ENCODE measurements at places on chromosomes 5 and 9.

DNA sequence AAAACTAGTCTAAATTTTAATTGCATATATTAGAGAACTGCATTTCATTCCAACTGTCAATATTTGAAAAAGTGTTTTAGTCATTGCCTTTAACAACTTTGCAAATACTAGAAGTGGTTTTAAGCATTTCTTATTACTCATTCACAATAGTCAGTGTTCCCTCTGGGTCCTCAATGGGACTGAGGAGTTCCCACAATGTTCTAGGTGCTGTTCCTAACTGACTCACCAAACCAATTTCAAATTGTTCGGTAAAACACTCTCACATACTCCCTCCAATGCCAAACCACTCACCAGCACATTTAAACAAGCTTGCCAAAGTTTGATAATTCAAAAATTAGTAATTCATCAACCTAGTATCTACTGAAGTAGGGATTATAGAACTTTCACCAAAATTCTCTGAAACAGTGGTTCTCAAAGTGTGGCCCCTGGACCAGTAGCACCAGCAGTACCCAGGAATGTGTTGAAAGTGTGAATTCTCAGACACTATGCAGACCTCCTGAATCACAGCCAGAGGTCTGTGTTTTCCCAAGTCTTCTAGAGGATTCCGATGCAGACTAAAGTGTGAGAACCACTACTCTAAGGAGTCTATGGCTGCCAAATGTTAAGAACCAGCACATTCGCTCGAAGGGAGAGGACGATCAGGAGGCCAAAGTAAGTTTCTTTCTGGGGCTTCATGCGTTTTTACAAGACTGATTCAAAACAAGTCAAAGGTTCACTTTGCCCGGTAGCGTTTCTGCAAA is 72.8 kb downstream of the APBA1 start:
- no peaks in the 10 kb centered on the region for H3K36me3 ChIP-seq
- H3K4me3 ChIP-seq = no peak overlapping the region

- no peaks in the 10 kb centered on the region for H3K27me3 ChIP-seq
- H3K27ac ChIP-seq = no peak overlapping the region
- H3K36me3 ChIP-seq = no peaks in the 10 kb centered on the region
- no peaks in the 10 kb centered on the region for H3K4me1 ChIP-seq
- H3K4me3 ChIP-seq = no peak overlapping the region
- no peak for DNase-seq
These were observed 113.3 kb downstream of the ADRB2 start for GRCh38 chr5:148939676-148940075.

DNA sequence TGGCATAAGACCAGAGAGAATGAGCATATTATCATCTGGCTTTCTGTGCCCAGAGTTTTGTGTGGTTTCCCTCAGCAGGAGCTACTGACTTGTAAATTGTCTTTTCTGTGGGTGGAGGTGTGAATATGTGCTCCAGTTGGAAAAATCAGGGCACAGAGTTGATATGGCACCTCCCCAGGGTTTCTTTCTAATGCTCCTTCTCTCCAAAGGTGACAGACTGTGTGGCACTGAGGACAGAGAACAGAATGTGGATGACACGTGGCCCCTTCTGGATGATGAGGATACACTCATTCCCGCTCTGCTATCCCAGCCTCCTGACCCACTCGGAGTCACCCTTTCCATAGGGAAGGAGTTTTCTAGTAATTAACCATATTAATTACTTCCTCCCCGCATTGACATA is 221.0 kb downstream of the ICE1 start:
- DNase-seq = no peak
- no peak overlapping the region for H3K4me3 ChIP-seq
- no peaks in the 10 kb centered on the region for H3K27me3 ChIP-seq
- H3K36me3 ChIP-seq = no peaks in the 10 kb centered on the region
- H3K27ac ChIP-seq = no peak overlapping the region

GRCh38 chr5:35115920-35116319 is 68.2 kb upstream of the AGXT2 start:
- no peaks in the 10 kb centered on the region for H3K4me1 ChIP-seq
- H3K27me3 ChIP-seq = no peaks in the 10 kb centered on the region
- H3K27ac ChIP-seq = no peak overlapping the region
- no peaks in the 10 kb centered on the region for H3K36me3 ChIP-seq

DNA sequence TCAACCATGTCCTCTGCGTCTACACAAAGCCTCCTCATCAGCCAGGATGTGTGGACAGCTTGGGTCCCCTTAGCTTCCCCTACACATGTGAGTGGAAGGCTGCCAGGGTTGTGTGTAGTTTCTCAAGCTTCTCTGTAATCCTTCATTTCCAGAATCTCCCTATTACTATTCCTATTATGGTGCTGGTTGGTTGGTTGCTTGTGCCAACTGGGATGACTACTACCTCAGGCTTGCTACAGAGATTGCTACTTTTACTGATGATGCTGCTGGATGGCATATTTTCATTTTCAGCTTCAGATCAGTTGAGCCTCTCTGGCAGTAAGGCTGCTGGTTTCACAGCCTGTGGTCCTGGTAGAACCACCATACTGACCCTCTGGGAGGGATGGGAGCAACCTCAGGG is 39.9 kb downstream of the ATG10 start:
- H3K27ac ChIP-seq = no peak overlapping the region
- no peak overlapping the region for H3K4me3 ChIP-seq
- H3K4me1 ChIP-seq = no peaks in the 10 kb centered on the region
- DNase-seq = no peak
- H3K27me3 ChIP-seq = no peaks in the 10 kb centered on the region

- no peaks in the 10 kb centered on the region for H3K36me3 ChIP-seq
- H3K27me3 ChIP-seq = no peaks in the 10 kb centered on the region
- H3K4me3 ChIP-seq = no peak overlapping the region
These were observed 143.4 kb upstream of the KLF9 start for GRCh38 chr9:70557661-70558369.

GRCh38 chr5:176517053-176517661 is 20.0 kb downstream of the RNF44 start:
- no peak overlapping the region for H3K4me3 ChIP-seq
- H3K36me3 ChIP-seq = no peaks in the 10 kb centered on the region
- H3K27ac ChIP-seq = no peak overlapping the region
- H3K27me3 ChIP-seq = no peaks in the 10 kb centered on the region
- no peaks in the 10 kb centered on the region for H3K4me1 ChIP-seq

GRCh38 chr9:33924978-33925797 is 108.2 kb downstream of the UBE2R2 start:
- DNase-seq = no peak
- no peak overlapping the region for H3K4me3 ChIP-seq
- peaks cover 53% of the 10 kb centered on the region for H3K36me3 ChIP-seq
- H3K4me1 ChIP-seq = no peaks in the 10 kb centered on the region
- H3K27ac ChIP-seq = peak overlapping the region; percentile 39
- no peaks in the 10 kb centered on the region for H3K27me3 ChIP-seq

- H3K4me3 ChIP-seq = no peak overlapping the region
- H3K36me3 ChIP-seq = no peaks in the 10 kb centered on the region
- no peaks in the 10 kb centered on the region for H3K27me3 ChIP-seq
- H3K27ac ChIP-seq = no peak overlapping the region
- DNase-seq = no peak
These were observed 167.9 kb upstream of the PAPPA start for GRCh38 chr9:115985657-115986056.

DNA sequence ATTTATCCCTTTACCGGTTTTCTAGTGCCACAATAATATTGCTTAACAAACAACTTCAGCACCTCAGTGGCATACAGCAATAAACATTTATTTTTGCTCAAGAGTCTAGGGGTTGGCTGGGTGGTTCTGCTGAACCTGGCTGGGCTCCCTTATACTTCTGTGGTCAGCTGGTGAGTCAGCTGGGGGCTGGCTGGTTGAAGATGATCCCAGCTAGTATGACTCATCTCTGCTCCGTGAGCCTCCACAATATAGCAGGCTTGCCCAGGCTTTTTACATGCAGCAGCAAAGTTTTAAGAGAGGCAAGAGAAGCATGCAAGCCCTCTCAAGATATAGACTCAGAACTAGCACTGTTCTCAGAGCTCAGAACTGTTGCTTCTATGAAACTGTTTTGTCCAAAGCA is 523.5 kb upstream of the CLINT1 start:
- no peak overlapping the region for H3K27ac ChIP-seq
- DNase-seq = peak; percentile 69
- peaks cover 10% of the 10 kb centered on the region for H3K4me1 ChIP-seq
- H3K27me3 ChIP-seq = no peaks in the 10 kb centered on the region

DNA sequence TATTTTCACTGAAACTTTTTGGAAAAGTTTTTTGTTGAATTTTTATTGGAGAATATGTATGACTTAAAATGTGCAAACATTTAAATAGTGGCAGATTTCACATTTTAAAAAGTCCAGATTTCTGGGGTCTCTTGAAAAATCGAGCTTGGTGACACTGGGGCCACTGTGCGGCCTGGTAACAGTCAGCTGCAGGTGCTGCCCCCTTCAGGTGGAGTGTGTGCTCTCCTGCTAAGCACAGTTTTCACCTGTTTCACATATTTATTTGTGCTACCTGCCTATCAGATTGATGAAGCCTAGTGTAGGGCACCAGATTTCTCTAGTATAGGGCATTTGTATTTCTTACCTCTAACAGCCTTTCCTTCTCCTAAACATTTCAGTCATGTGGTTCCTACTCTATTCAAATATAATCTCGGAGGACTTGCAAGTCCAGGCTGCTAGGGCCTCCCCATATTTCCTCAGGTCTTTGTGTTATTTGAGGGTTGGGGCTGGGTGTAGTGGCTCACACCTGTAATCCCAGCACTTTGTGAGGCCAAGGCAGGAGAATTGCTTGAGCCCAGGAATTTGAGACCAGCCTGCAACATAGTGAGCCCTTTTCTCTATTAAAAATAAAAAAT is 95.8 kb upstream of the KLF9 start:
- no peak overlapping the region for H3K27ac ChIP-seq
- no peak for DNase-seq
- no peaks in the 10 kb centered on the region for H3K27me3 ChIP-seq
- H3K4me1 ChIP-seq = peaks cover 1% of the 10 kb centered on the region
- H3K36me3 ChIP-seq = no peaks in the 10 kb centered on the region
- no peak overlapping the region for H3K4me3 ChIP-seq

Data from thoracic aorta (tissue), 2 donors.